ENCODE measurements at places on chromosomes 1 and 21.
A peak's percentile ranks its signal among the peaks of the same experiment; 100 is the strongest.

DNA sequence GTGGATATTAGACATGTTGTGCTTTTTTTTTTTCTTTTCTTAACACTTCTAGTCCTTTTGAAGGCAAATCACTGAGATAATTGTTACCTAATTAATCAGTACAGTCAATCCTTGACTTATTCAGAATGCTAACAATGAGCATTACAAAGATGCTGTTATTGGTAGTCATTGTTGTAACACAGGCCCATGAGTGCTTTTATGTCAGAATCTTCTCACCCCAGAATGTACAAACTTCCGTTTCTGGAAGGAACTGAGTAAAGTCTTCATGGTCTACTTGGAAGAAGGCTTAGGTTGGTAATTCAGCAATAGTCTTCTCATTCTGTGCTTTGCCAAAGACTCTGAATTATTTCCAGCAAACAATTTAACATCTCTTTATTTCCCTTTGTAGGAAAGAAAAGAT is 3.1 kb downstream of the KCNK1 start:
- DNase-seq: no peak

- DNase-seq: no peak
These were observed 299.1 kb downstream of the PCP4 start for GRCh38 chr21:40166291-40166843.

DNA sequence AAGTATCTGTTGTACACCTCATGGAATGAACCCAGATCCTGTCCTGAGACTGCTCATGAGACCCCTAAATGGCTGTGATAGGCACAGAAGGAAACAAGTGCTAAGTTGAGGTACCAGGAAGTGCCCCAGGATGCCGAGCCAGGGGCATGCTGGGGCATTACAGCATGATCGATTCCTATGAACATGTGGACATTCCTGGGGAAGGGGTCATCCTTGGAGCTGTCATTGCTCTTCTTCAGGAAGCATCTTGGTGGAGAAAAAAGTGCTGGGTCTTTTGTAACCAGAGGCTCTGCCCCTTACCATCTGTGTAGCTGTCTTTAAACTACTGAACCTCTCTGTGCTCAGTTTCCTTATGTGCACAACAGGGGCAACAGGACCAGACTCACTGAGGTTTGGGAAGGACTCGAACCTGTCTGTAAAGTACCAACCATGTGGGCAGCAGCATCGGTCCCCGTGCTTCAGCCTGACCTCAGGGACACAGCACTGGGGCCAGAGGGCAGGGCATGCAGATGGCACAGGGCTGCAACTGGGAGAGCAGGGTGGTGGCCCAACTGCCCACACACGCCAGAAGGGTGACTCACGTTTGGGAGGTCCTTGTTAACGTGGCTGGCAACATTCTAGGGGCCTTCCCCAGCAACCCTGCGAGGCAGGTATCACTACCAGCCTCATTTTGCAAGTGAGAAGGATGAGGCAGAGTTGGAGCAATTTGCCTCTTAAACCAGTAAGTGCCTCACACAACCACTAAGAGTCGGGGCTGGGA is 142.3 kb upstream of the EDN2 start:
- DNase-seq: no peak

DNA sequence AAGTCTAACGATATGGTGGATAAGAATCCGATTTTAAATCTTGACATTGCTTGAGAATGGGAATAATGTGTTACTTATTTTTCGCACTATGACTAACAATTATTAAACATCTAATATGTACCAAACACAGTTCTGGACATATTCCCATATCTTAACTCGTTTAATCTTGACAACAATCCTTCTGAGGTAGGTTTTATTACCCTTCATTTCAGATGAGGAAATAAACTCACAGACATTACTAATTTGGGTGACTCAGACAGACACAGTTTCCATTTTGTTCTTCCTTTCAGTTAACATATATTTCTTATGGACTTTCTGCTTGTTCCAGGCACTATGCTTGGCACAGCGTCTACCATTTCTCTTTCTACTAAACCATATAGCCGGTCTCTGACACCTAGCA is 244.8 kb downstream of the SMYD3 start:
- DNase-seq: no peak

- DNase-seq: no peak
These were observed 14.2 kb upstream of the RGS4 start for GRCh38 chr1:163055005-163055404.

DNA sequence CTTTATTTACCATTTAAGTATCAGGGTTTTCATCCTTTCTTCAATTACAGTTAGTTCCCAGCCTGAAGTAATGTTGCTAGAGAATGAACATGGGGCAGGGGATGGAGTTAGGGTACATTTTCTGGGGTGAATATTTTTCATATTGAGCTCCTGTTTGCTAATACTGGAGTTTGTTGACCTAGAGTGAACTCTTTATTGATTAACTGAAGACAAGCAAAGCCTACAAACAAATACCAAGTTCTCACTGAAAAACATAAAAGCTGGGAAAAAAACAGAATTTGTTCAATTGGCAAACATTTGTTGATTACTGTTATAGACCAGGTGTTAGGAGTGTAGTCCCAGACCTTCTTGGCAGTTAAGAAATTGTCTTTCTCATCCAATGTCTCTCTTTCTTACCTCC is 28.2 kb upstream of the PIGV start:
- no peak for DNase-seq

- no peak for DNase-seq
These were observed 17.6 kb upstream of the ARF1 start for GRCh38 chr1:228064741-228065542.

DNA sequence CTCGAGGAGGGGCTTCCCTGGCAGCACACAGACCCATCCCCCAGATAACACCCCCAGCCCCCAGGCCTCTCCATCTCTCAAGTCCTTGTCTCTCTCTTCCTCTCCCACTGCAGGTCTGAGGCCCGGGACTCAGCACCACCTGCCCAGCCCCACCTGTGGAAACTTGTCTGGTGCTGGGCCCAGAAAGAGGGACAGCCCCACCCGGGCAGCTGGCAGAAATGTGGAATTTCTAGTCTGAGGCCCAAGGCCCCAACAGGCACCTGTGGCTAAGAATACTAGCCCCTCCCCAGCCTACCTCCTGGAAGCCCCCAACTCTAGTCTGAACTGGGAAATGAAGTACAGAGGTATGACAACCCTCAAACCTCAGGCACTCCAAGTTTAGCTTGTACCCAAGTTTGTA is 15.4 kb downstream of the TTC39A start:
- no peak for DNase-seq

DNA sequence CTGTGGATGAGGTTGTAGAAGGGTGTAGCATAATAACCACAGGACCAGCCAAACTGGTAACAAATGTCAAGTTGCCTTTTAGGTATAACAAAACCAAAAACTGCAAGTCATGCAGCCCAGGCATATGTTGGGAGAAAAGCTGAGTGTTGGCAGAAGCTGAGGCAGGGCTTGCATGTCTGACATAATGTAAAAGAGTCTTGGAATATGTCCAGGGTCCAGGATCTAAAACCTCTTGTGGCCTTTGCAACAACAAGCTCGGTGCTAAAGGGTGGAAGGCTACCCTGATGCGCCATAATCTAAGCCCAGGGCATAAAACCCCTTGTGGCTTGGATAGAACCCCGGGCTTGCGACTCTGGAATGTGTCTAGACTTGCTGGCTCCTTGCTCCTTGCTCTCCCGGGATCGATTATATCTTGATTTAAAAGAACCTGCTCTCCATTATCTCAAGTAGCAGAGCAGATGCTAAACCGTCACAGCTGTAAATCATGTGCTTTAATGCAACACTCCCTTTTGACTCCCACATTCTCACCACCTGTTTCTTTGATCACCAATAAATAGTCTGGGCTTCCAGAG is 26.5 kb upstream of the SLC35A3 start:
- DNase-seq: peak; percentile 79

DNA sequence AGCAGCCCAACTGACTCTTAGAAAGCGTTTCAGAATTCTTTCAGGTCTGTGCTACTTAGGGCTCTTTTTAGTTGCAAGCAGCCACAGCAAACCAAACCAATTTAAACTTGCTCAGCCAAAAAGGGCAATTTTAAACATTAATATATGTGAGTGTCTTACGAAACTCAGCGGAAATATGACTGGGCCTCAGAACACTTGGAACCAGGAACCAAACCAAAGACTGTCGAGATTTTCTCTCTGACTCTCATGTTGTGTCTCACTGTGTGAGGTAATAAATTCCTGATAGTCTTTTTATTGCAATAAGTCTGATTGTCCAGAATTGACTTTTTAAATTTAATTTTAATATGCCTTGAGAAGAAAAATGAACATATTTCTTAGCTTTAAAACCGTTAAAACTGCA is 122.3 kb downstream of the SYF2 start:
- DNase-seq: no peak

- DNase-seq: no peak
These were observed 32.4 kb downstream of the PRPF38A start for GRCh38 chr1:52436817-52437216.

- DNase-seq: no peak
These were observed 44.7 kb upstream of the VAV3 start for GRCh38 chr1:108009603-108010195.

GRCh38 chr1:183780757-183781156 is 24.2 kb upstream of the RGL1 start:
- DNase-seq: no peak

DNA sequence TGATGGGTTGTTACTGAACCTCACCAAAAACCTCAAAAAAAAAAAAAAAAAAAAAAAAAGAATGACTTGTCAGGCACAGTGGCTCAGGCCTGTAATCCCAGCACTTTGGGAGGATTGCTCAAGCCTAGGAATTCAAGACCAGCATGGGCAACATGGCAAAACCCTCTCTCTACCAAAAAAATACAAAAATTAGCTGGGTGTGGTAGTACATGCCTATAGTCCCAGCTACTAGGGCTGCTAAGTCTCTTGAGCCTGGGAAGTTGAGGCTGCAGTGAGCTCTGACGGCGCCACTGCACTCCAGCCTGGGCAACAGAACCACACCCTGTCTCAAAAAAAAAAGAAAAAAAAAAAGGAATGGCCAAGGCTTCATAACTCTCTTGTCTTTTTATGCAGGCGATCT is 11.1 kb downstream of the CHAF1B start:
- no peak for DNase-seq

GRCh38 chr1:174626031-174627025 is 178.6 kb downstream of the GPR52 start:
- DNase-seq: no peak

- DNase-seq: no peak
These were observed 48.8 kb upstream of the MAN1A2 start for GRCh38 chr1:117318426-117318825.

DNA sequence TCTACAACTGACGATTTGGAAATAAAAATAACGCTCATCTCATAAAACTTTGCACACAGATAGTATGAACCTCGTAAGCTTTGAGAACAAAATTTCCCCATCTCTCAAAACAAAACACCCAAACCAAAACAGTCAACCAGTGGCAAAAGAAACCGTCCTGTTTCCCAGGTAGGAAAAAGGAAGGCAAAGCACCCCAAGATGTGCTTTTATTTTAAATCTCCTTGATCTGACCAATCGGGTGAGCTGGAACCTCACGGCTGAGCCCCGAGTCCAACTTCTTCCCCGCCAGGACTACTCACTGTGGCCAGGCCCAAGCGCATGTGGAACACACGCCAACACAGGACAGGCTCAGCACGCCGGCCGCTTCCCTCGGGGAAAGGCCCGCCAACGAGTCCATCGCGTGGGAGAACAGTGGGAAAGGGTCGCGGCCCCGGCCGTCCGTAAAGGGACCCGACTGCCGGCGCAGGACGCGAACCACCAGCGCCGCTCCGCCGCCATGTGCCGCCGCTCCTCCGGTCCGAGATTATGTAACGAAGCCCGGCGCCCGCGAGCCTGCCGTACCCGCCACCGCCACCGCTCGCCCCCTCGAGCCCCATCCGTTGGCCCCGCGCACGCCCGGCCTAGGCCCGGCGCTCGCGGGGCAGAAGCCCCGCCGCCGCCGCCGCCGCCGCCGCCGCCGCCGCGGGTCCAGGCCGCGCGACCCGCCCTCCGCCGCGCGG is 759 bp downstream of the AHCTF1 start:
- DNase-seq: peak; percentile 15

DNA sequence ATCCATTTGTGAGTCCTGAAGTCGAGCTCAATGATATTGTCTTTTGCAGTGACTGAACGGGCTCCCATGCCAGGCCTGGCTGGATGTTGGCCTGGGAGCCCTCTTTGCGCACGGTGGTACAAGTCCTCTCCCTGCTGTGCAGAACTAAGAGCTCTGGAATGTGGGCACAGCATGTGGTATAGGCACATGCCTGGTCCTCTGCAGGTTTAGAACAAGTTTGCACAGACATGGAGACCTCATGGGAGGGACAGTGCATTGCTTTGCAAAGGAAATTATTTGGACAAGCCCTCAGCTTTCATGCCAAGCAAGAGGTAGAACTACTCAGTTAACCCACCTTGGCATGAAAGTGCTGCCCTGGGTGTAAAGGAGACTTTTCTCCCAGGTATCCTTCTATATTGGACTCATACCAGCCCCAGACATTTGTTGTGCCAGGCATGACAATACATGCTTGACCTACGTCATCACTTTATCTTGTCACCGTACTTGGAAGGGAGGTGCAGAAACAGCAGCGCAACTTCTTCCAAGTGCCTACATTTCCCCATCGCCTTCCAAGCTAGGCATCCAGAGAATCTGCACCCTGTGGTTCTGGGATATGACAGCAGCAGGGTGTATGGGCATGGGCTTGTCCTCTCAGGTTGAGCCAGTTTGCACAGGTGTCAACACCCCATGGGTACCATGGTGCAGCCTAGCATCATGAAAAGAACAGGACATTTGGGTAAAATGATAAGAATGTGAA is 37.6 kb upstream of the MRPS6 start:
- DNase-seq: no peak

GRCh38 chr1:30253807-30254440 is 469.5 kb downstream of the MATN1 start:
- no peak for DNase-seq

DNA sequence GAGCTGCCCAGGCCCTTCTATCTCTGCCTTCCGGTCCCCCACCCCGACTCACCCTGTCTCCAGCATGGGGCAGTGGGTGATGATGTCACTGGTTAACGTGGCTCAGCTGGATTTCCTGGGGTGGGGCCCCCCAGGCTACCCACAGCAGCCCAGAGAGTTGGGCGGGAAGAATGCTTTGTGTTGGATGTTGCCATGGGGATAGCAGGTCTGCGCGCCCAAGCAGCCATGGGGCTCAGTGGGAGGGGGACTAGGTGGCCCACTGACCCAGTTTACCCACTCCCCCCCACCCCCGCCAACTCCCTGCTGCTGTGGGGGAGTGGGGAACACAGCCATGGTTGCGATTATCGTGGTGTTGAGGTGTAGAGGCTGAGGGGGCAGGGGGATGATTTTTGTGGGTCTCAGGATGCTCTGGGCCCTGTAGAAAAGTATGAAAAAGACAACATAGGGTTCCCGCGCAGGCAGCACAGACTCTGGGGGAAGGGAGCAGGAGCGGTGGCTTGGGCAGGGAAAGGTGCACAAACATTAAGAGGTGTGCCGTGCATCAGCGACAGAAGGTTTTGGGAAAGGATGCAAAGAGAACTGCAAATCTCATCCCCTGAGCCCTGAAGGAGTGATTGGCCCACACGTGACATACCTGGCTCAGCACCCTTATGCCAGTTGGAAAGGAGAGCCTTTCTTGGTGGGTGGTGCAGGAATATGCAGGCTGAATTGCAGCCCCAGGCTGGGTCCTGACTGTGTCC is 8.5 kb downstream of the CELSR2 start:
- no peak for DNase-seq

Measured in AG09319 (cell line).